Cerebellar nuclear complex (tissue), 1 donor: ENCODE measurements at places on chromosomes 13 and 19.

DNA sequence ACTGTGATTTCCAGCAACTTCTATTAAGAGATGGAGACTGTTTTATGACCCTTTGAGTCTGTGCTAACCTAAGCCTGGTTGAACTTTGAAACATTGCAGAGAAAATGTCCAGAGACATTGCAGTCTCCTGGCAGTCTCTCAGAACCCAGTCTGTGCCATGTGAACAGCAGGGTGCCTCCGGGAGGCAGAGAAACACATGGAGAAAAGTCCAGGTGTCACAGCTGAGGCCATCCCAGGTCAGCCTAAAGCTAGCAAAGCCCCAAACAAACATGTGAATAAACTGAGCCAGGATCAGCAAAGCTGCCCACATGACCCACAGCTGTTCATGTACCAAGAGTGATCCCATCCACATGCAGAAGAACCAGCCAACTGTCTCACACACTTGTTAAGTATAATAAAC lies 7.8 kb downstream of the CYP4F11 start:
- no peak for DNase-seq

DNA sequence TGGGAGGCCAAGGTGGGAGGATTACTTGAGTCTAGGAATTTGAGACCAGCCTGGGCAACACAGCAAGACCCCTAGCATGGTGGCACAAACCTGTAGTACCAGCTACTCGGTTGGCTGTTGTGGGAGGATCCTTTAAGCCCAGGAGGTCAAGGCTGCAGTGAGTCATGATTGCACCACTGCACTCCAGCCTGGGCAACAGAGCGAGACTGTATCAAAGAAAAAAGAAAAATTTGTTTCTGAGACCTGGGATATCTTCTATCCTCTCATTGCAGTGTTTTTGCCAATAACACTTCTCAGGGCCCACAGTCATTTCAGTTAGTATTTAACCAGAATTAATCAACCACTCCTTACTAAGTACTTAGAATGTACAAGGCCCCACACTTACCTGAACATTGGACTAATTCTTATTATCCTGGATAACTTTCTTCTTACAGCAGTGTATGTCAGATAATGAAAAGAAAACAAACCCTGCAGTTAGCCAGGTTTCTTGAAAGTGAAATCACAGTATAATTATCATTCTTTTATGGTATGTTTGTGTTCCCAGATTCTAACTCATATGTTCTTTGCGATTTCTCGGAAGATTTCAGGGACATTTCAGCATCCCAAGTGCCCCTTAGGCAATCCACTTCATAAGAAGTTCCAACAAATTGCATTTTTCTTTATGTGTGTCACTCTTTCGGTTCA lies 75.6 kb upstream of the KLF5 start:
- DNase-seq, result no peak

DNA sequence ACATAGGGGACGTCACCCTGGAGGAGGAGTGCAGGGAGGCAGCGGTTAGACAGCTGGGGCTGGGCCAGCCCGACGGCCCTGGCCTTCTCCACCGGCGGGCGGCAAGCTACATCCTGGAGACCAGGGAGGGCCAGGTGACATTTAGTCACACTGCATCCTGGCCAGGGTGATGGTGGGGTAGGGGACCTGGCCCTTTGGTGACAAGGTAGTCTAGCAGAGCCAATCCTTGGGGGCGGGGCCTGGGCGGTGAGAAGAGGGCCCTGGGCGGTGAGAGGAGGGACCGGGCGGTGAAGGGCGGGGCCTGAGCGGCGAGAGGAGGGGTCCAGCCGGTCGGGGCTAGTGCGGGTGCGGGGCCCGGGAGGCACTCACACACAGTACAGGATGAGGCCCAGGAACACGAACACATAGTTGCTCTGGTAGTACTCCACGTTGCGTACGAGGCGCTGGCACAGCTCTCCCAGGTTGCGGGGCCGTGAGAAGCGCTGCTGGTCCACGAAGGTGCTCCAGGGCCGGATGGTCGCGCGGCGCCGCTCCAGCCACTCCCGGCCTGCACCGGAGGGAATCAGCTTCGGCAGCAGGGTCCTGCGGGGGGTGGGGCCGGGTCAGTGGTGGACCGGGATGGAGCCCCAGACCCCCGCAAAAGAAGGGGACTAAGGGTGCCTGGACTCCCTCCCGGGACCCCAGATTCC lies 610 bp downstream of the RABAC1 start:
- no peak for DNase-seq

GRCh38 chr19:584240-585001 lies 5.3 kb upstream of the HCN2 start:
- no peak for DNase-seq
